Activated T-cell treated with anti-CD3 and anti-CD28 coated beads, Interleukin-2, amount 50 U/mL, for 1 hour (primary cell): ENCODE measurements at places on chromosomes 6 and 20.

DNA sequence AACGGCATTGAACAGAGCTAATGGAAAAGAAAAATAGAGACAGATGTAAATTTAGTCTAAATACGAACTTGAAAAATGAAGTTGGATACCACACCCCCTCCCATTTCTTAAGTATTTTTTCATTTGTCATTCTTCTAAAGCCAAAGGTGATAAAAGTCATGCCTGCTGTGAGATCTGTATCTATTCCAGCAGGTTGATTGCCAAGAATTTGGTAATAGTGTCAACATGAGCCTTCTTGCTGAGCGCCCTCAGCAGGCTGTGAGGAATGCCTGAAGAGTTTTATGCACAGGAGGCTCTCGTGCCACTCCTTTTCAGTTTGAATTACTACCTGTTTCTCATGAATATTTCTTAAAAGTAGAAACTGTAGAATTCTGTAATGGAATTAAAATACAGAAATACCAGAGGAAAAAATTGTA lies 165.4 kb downstream of the QKI start:
- no peak for DNase-seq

GRCh38 chr6:3457710-3458602 lies 1.1 kb upstream of the SLC22A23 start:
- peak; percentile 30 for DNase-seq

- DNase-seq: no peak
These were observed 248.5 kb downstream of the TSHZ2 start for GRCh38 chr20:53220482-53221307.

- DNase-seq: no peak
These were observed 247.6 kb downstream of the MYLK4 start for GRCh38 chr6:2502998-2503674.

DNA sequence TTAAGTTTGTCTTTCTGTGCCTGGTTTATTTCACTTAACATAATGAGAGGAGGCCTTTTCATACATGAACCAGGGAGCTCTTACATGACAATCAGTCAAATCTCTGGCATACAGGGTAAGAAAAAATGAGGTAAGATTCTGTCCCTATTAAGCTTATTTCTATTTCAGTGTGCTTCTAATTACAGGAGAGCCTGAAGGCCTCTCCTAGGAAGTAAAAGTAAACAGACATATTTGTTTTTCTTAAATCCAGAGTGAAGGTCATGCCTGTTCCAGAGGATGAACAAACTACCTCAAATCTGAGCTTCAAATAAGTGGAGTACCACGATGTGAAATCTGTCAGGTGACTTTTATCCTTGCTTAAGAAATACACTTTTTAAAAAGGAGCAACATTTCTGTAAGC lies 72.6 kb downstream of the POPDC3 start:
- DNase-seq: no peak

DNA sequence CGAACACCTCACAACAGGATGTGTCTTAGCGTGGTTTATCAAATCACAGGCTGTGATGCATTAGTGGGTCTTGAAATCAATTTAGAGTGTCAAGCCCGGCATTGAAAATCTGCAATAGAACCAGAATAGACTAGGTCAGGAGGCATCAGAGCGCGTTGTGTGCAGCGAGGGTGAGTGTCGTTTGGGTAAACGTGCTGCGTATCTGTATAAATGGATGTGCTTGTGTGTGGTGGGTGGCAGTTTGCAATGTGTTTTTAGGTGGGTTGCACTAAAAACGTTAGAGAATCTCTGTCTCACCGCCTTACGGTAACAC lies 121.0 kb upstream of the SULF2 start:
- no peak for DNase-seq

- DNase-seq: no peak
These were observed 86.2 kb downstream of the TFAP2C start for GRCh38 chr20:56715309-56715708.

- peak; percentile 14 for DNase-seq
These were observed 6.6 kb upstream of the ULBP2 start for GRCh38 chr6:149935246-149935645.

DNA sequence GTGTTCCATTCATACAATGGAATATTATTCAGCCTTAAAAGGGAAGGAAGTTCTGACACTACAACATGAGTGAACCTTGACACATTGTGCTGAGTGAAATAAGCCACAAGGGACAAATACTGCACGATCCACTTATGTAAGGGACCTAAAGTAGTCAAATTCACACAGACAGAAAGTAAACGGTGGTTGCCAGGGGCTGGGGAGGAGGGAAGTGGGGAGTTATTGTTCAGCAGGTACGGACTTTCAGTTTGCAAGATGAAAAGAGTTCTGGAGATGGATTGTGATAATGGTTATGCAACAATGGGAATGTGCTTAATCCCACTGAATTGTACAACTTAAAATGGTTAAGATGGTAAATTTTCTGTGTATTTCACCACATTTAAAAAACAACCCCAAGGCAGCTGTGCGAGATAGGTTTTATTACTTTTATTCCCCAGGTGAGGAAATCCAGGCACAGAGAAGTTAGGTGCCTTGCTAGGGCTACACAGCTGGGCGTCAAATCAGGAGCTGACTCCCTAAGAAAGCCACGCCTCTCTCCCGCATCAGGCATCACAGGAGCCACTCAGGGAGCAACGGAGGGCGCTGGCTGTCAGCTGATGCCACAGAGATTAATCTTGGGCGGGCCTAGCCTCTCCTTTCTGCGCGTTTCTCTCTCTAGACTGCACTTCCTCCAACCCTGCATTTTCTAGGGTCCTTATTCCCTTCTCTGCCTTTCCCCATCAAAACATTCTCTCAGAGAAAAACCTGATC lies 9.3 kb upstream of the TRAF3IP2 start:
- DNase-seq: no peak

DNA sequence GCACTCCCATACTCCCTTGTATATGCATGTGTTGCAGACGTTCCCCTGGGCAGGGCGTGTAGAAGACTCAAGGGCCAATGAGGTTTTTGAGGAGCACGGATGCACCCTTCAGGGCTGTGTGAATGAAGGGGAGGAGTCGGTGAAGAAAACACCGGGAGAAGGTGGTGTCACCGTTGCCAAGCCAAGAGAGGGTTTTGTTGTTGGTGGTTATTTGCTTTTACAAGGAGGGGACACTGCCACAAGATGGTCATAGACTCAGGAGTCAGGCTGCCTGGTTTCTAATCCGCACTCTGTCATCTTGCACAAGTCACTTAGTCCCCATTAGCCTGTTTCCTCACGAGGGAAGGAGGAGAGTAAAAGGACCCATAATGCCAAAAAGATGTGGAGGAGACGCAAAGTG lies 124.0 kb downstream of the PXDC1 start:
- no peak for DNase-seq

DNA sequence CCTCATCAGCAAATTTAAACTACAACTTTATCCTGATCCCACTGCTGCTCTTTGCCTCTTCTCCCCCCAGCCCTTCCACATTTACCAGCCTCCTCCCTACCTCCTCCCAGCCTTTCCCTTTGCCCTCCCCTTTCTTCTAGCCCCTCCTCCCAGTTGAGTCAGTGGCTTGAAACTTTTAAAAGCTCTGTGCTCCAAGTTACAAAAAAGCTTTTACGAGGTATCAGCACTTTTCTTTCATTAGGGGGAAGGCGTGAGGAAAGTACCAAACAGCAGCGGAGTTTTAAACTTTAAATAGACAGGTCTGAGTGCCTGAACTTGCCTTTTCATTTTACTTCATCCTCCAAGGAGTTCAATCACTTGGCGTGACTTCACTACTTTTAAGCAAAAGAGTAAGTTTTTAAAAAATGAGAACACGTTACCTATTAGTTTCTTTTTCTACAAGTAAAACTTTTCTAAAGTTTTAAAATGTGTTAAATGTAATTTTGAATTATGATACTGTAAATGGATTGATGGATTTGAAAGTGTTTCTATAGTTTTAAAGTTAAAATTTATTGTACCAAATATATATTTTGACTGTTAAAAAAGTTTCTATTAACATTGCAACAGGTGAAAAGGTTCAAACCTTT lies at the start of gene GJA1:
TSS of gene GJA1 (plus strand) at position 203 of the 626 bp plus-strand sequence. CDS start 11,202 bp downstream, outside the sequence.
- no peak for DNase-seq

DNA sequence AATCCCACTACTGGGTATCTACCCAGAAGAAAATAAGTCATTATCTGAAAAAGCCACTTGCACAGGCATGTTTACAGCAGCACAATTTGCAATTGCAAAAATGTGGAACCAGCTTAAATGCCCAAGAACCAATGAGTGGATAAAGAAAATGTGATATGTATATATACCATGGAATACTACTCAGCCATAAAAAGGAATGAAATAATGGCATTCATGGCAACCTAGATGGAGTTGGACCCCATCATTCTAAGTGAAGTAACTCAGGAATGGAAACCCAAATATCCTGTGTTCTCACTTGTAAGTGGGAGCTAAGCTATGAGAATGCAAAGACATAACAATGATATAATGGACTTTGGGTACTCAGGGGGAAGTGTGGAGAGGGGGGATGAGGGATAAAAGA lies 4.6 kb downstream of the RNGTT start:
- no peak for DNase-seq

DNA sequence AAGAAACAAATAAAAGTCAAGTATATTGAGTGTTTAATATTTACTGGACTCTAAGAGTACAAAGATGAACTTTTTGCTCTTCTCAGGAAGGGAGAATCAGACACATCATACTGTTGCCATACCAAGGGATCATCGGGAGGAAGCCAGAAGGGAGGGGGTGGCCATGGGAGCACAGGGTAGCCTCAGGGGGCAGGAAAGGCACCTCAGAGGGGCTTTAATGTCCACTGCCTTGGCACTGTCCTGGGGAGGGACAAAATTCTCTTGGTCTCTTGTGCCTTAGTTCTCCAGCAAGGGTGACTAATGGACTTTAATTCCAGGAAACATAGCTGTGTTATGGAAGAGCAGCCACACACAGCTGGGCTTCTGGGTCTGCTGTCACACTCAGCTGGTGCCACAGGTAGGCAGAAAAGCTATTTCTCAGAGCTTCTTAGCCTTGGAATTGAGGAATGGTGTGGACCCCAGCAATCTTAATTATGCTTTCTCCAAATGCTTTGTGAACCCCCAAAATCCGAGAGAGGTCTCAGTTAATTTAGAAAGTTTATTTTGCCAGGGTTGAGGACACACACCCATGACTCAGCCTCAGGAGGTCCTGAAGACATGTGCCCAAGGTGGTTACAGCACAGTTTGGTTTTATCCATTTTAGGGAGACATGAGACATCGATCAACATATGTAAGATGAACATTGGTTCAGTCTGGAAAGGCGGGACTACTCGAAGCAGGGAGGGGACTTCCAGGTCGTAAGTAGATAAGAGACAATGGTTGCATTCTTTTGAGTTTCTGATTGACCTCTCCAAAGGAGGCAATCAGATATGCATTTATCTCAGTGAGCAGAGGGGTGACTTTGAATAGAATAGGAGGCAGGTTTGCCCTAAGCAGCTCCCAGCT lies 53.2 kb downstream of the MRAP2 start:
- DNase-seq: no peak

DNA sequence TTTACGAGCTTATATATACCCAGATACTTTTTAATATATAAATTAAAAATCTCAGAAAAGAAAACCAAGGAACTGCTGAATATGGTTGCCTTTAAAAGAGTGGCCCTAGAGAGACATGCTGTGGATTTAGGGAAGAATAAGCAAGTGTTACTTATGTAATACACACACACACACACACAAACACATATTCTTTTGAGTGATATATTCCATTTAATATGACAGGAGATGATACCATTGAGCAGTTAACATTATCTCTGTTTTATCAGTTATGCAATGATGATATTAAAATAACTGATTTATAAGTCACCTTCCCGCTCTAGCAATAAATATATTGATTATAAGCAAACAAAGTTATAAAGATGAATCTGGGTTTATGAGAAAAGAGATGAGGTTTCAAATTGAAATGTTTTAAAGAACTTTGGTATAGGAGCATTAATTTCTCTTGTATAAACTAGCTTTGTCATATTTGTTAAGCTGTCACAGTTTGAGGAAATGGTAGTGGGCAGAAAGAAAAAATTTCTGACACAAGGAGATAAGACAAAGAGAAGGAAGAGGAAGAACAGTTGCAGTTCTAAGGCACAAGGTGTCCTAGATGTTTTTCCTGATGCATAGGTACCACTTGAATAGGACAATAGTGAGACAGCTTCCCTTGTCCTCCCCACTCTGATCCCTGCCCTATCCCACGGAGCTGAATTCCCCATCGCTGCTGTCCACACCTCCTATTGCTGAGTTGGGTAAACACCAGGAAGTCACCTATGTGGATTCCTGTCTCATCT lies 26.4 kb downstream of the GPX5 start:
- no peak for DNase-seq

- peak; percentile 21 for DNase-seq
These were observed 53.5 kb upstream of the LRFN2 start for GRCh38 chr6:40640599-40641227.

GRCh38 chr20:23686046-23686750 lies 2.6 kb downstream of the CST4 start:
- DNase-seq: no peak

- DNase-seq: no peak
These were observed 613.6 kb downstream of the TFAP2A start for GRCh38 chr6:9801249-9801754.

DNA sequence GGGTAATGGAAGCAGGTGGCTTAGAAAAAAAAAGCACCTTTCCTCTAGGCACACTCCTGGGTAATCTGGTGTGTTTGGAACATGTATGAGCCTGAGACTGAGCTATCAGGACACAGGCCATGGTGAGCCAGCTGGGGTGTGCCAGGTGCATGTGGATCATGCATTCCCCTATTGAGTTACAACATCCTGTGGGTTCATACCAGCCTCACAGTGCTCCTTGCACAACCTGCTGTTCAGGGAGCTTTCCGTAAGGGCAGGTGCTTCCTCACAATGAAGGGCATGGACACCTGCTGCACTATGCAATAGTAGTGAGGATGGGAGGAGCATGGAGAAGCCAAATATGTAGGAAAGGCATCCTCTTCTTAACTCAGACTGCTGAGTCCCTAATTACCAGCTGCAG lies 197.2 kb upstream of the SUPT3H start:
- DNase-seq: no peak

GRCh38 chr20:35489717-35490116 lies 34.3 kb downstream of the CEP250 start:
- no peak for DNase-seq

- no peak for DNase-seq
These were observed 50.2 kb downstream of the NCOA3 start for GRCh38 chr20:47551841-47552240.

- DNase-seq: no peak
These were observed 990.9 kb downstream of the EPHA7 start for GRCh38 chr6:92428448-92428847.

DNA sequence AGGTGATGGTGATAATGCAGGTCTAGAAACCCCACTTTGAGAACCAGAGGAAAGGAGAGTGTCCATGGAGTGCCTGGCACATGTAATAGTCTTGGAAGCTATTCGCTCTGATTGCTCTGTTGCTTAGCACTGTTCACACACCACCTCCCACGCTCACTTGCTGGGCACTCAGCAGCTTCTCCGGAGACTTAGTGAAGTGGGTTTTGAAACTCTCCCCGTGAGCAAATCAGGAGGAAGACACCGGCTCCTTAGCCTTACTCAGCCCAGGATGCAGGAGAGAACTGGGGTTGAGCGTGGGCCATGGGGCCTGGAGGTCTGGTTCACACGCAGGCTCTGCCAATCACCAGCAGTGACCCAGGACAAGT lies 22.2 kb downstream of the BMP7 start:
- no peak for DNase-seq
